ENCODE measurements at places on chromosomes 6 and 20.

- no peak for DNase-seq
Measured at GRCh38 chr6:16751251-16751946, 9.9 kb downstream of the ATXN1 start.

GRCh38 chr6:133460101-133460500 is 218.9 kb downstream of the EYA4 start:
- no peak for DNase-seq

GRCh38 chr6:18314317-18314997 is 50.1 kb upstream of the DEK start:
- no peak for DNase-seq

DNA sequence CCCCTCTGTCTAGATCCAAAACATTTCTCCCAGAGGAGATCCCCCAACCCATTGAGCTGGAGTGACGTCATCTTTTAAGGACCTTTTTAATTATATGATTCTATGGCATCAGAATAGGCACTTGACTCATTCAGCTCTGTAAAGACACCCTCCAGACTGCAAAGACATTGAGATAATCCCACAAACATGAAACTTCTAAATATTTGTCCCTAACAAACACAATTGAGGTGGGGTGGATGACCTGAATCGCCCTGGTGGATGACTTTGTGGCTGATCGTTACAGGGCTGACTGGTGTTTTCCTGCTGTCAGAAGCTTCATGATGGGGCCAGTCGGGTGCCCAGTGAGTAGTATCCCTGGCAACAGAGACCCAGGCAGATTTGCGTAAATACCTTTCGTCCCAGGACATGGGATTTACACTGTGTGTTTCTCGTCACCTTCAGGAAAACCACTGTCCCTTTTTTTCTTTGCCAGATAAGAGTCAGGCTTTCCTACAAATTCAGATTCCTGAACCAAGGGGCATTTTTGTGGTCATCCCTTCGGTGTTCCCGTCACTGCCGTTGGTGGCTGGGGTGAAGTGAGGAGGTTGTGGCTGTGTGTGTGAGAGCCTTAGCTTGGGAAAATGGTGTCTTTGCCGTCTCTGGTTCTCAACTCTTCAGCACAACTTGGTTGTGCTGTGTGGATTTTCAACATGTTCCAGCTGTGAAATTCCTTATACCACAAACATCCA is 5.3 kb upstream of the PCK1 start:
- DNase-seq, result no peak

DNA sequence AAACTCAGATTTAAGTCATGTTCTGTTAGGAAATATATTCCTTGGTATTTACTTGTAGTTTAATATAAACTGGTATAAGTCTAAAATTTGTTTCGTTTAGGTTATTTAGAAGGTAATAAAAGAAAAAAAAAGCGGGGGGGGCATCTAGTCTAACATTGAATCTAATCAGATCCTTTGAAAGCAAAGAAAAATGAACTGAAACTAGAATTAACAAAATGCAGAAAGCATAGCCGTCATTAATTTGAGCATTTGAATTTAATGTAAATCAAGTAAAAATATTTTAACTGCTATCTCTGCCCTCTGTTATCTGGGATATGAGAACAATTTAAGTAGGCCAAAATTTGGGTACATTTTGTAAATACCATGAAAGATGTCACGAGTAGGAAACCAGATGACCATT is 54.1 kb downstream of the SNX9 start:
- DNase-seq, result no peak

GRCh38 chr6:158249340-158249836 is 62.9 kb upstream of the TULP4 start:
- DNase-seq, result no peak

DNA sequence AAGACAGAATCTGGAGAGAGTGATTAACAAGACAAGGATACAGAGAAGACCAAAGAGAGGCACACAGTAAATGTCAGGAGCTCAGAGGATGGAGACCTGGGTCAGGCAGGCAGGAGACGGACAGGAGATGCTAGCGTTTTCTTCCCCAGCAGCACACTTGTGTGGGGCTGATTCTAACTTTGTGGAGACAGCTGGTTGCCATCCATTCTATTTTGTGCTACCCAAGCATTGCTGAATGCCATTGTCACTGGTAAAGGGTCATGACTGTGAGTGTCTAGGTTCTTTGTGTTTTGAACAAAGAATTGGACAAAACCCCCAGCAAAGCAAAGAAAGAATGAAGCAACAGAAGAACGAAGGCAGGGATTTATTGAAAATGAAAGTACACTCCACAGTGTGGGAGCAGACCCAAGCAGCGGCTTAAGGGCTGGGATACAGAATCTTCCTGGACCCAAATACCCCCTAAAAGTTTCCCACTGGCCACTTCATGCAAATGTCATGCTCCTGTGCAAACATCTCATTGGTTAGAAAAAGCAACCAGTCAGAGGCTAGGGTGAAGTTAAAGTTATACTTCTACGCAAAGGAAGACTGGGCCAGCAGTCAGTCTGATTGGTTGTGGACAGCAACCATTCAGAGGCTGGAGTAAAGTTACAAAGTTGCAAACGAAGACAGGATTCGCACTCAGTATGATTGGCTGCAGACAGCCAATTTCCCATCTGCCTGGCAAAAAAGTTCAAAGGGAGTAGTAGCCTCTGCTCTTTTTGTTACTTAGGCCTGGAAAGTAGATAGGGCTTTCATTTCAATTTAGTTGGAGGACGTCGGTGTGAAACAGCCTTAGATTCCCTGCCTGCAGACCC is 17.5 kb downstream of the PTK7 start:
- DNase-seq, result no peak

DNA sequence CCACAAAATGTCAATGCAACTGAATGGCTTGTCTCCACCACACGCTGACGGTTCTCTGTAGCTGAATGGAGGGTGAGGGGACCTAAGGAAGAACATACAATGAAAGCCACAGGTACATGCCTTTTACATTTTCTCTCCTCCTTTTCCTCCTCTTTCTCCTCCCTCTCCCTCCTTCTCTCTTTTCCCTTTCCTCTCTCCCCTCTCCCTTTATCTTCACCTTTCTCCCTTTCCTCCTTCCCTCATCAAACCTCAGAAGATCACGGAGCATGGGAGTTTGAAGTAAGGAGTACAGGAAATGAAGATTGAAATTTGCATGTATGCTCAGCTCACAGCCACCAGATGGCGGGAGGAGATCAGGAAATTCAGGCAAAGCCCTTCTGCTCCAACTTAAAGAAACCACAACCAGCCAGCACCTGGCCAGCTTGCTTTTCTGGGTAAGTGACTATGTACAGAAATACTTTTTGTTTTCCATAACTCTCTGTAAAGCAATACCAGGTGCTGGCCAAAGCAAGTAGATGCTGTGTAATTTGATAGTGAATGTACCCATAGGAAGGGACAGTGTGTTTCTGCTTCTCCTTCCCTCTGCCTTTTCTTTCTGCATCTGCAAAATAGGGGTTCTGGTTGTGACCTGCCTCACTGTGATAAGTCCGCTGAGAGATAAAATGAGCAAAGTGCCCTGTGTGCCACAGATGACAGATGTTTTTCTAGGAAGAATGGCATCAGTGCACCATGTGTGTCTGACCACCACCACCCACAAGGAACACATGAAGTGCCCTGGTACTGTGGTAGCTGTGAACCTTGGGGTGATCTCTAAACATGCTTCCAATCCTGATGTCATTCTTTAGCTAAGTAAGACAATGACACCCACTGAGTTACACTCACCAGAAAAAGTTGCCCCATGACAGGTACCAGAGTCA is 18.6 kb upstream of the FOXO3 start:
- no peak for DNase-seq

- no peak for DNase-seq
Measured at GRCh38 chr6:16982807-16983206, 119.0 kb upstream of the STMND1 start.

GRCh38 chr20:53220482-53221307 is 248.5 kb downstream of the TSHZ2 start:
- no peak for DNase-seq

- peak; percentile 12 for DNase-seq
Measured at GRCh38 chr6:31270788-31271640, 878 bp downstream of the HLA-C start.

- DNase-seq, result no peak
Measured at GRCh38 chr20:22515264-22515663, 69.1 kb downstream of the FOXA2 start.

- DNase-seq, result no peak
Measured at GRCh38 chr6:73637404-73637803, 16.4 kb downstream of the SLC17A5 start.

GRCh38 chr20:3045042-3045815 is 623 bp upstream of the MRPS26 start:
- no peak for DNase-seq

- DNase-seq, result no peak
Measured at GRCh38 chr6:142342986-142343385, 41.2 kb downstream of the ADGRG6 start.

- DNase-seq, result peak; percentile 65
Measured at GRCh38 chr6:158031381-158032353, 50.0 kb downstream of the SYNJ2 start.

GRCh38 chr6:100565439-100566104 is 100.9 kb upstream of the SIM1 start:
- no peak for DNase-seq

GRCh38 chr6:38460186-38460585 is 179.5 kb downstream of the BTBD9 start:
- no peak for DNase-seq

DNA sequence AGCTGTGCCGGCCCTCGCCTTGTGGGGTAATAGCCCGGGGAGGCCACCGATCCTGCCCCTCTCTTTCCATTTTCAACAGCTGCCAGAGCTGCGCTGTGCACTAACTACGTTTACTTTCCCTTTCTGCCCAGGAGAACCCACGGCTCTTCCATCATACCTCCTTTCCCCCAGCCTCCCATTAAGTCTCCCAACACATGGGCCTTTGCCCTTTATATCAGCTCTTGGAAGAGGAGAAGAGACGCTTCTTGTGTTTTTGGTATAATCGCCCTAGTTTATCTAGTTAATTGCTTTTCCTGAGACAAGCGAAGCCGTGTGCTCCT is 637 bp downstream of the UBR2 start:
- no peak for DNase-seq

GRCh38 chr20:57437672-57438330 is 46.6 kb downstream of the RBM38 start:
- DNase-seq, result no peak

- peak; percentile 14 for DNase-seq
Measured at GRCh38 chr20:59207742-59208357, 44.2 kb downstream of the ZNF831 start.

GRCh38 chr20:23094927-23095326 is 8.8 kb upstream of the CD93 start:
- no peak for DNase-seq

DNA sequence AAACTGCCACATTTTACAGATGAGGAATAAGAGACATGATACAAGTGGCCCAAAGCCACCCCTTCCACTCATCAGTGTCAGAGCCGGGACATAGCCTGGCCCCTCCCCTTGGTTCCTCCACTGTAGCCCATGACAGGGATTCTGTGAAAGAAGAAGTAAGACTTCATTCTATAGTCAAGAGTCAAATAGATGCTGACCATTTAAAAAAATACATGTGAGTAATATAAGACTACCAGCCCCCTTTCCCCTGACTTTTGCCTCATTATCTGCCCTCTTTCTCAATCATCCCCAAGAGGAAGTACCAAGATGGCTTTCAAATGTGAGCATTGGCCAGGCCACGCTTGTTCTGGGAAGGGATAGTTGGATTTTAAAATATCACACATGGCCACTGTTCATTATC is 57.8 kb upstream of the TAB2 start:
- peak; percentile 15 for DNase-seq

DNA sequence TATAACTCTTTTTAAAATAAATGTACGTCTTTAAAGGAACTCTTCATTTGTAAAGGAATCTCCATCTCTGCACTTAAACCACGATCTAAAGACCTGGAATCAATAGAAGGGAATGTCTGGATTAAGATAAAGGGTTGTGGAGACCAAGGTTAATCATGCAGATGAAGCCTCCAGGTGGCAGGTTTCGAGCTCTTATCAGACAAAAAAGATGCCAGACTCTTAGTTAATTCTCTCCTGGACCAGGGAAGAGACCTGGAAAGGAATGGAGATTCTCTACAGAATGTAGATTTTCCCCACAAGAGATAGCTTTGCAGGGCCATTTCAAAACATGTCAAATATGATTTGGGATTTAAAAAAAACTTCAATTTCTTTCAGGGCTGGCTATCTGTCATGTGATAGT is 71.5 kb upstream of the SSTR4 start:
- no peak for DNase-seq

DNA sequence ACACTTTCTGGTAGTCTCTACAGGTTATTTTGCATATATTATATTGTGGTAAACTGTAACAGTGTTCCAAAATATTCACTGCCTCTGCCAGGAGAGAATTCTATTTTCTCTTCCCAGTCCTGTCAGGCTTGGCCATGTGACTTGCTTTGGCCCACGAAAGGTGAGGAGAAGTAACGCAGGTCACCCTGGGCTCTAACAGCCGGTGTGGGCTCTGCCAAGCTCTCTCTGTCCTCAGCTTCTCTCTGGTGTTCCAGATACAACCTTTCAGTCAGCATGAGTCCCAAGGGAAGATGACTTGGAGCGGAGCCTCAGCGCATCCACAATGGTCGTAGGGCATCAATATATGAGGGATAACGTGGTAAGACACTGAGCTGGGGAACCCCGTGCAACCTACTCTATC is 113.0 kb upstream of the RREB1 start:
- no peak for DNase-seq

- DNase-seq, result no peak
Measured at GRCh38 chr6:108579328-108579721, 18.6 kb downstream of the FOXO3 start.

DNA sequence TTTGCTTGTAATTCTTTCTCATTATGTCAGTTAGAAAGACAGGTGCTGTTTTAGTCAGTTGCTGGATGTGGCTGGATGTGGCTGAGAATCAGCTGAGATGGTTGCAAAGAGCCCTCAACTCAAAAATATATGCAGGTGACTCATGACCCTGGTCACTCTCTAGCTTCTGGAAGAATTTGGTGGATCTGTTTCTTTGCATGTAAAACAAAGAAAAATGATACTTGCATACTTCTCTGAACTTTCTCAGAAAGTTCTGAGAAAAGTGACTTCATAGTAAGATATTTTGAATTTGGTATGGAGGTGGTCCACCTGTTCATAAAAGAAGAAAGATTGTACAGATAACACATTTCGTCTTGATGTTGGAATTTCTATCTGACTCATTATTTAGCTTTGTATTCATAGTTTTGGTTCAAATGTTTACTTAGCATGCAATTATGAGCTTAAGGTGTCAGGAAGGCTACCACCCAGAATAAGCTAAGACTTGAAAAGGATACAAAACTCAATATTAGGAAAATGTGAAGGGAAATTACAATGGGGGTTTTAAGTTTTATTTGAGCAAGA is 163.2 kb upstream of the OLIG3 start:
- no peak for DNase-seq

GRCh38 chr6:79385893-79386292 is 151.3 kb downstream of the LCA5 start:
- DNase-seq, result no peak

GRCh38 chr6:145009711-145010110 is 724.6 kb downstream of the UTRN start:
- no peak for DNase-seq

- no peak for DNase-seq
Measured at GRCh38 chr20:48818481-48818987, 9.3 kb downstream of the PREX1 start.
